Mucosa of gallbladder (tissue), 1 donor: ENCODE measurements at places on chromosomes 6 and 20. TPM values are rescaled to one million over a fixed set of nuclear protein-coding genes. Genes with fewer than 3 reads are reported as not detected.
A peak's percentile ranks its signal among the peaks of the same experiment; 100 is the strongest.

DNA sequence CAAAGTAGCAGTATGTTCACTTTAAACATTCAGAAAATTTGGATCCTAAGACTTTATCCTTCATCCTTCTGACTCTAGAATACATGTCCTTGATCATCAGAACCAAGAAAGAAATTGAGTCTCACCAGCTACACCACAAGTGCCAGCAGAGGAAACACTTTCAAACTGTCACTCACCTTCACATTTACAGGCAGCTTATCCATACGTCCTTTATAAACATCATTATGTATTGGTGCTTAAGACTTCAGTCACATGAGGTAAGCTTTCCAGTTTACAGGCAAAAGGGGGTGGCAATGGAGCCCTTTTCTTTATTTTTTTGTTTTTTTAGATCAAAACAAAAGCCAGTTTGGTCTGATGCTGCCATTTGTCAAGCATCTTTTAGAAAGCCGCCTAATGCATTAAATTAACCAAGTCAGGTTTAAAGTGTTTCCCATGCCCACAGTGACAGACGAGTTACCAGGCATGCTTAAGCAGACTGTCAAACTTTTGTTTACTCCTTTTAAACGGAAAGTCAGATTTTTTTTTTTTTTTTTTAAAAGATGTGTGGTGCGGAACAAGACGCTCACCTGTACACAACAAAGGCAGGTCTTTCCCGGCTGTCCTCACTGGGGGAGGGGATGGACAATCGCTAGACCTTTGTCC lies 952 bp upstream of the BRPF3 start:
- DNase-seq = no peak

Gene PAK5
- total RNA-seq = 12.5 TPM

- DNase-seq = no peak
These were observed 13.5 kb upstream of the MAFB start for GRCh38 chr20:40702504-40702903.

Gene TUBE1
- 24.7 TPM for total RNA-seq

GRCh38 chr6:145836772-145837171 lies 22.2 kb upstream of the FBXO30 start:
- no peak for DNase-seq

GRCh38 chr6:33981421-33981820 lies 164.5 kb downstream of the GRM4 start:
- no peak for DNase-seq

Gene NKX2-4
- total RNA-seq = not detected

GRCh38 chr6:159099276-159099675 lies 54.5 kb upstream of the TAGAP start:
- DNase-seq = no peak

- no peak for DNase-seq
These were observed 121.2 kb downstream of the GFRAL start for GRCh38 chr6:55448451-55448850.

GRCh38 chr6:149190224-149190831 lies 127.2 kb upstream of the TAB2 start:
- no peak for DNase-seq

Gene EDN3
- 7.7 TPM for total RNA-seq

Gene ACOT13
- total RNA-seq = 29.0 TPM

Gene SLC17A9
- total RNA-seq = 19.8 TPM

GRCh38 chr6:34475238-34475682 lies 9.4 kb downstream of the PACSIN1 start:
- no peak for DNase-seq

DNA sequence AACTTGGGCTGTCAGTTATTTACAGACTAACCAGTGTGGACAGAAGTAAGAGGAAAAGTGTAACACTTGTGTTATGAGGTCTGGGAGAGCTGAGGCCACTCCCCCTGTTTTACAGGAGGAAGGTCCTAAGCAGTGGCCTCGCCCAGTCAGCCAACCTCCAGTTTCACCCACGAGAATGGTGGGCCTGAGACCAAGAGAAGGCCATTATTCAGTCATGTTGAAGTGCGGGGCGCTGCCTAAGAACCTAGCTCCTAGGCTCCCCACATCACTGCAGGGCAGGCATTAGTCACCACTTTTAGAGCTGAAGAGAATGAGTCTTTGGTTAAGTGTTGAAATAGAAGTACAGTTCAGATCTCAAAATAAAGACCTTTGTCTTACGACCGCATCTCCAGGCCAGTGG lies 27.9 kb downstream of the CDYL start:
- no peak for DNase-seq

Gene CDH26
- total RNA-seq = 3.3 TPM

DNA sequence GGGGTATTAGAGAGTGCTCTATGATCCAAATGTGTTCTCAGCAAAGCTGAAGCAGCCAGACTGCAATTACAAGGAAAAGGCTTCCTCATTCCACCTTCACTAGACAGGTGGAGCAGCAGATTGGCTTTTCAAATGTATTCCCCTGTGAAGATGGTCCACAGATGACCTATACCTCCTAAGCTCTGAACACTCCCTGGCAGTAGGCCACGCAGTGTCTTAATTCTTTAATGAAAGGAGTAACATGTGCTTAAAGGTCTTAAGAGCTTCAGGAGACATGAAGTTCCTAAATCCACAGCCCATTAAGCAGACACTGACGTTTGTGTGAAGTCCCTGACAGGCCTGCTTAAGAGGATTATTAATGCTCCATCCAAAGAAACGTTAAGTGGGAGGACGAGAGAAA lies 138.9 kb upstream of the NUP153 start:
- DNase-seq = no peak

Gene ABHD16B
- not detected for total RNA-seq

- DNase-seq = no peak
These were observed 221.8 kb downstream of the FRK start for GRCh38 chr6:115838763-115839401.

GRCh38 chr6:33189625-33190448 lies 2.4 kb downstream of the COL11A2 start:
- no peak for DNase-seq

DNA sequence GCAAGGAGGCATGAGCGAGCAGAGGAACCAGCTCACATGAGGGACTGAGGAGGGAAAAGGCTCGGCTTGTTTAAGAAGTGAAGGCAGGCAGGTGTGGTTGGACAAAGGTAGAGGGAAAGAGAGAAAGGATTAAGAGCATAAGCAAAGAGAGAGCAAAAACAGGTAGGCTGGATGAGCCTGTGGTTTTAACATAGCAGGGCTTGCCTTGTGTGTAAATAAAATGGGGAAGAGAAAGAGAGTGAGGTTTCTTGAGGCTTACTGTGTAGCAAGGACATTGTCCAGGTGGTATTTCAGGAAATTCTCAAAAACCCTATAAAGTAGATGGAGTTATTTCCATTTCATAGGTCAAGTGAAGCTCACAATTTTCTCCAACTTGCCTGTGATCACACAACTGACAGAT lies 93.9 kb upstream of the HDAC2 start:
- no peak for DNase-seq

DNA sequence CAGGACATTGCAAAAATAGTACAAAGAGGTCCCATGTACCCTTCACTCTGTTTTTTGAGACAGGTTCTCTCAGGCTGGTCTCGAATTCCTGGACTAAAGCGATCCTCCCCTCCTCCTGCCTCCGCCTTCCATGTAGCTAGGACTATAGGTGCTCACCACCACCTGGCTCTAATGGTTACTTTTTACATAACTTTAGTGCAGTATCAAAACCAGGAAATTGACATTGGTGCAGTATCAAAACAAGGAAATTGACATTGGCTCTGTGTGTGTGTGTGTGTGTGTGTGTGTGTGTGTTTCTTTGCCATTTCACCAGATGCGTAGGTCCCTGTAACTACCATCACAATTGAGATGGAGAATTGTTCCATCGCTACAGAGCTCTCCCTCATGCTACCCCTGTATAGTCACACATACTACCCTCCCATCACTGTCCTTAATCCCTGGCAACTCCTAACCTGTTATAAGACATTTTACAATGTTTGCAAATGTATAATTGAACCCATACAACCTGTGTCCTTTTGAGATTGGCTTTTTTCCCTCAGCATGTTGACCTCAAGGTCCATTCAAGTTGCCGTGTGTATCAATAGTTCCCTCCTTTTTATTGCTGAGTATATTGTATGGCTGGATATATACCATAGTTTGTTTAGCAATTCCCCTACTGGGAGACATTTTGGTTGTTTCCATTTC lies 28.3 kb upstream of the RIPOR2 start:
- no peak for DNase-seq

- no peak for DNase-seq
These were observed 17.4 kb upstream of the MUC21 start for GRCh38 chr6:30966154-30966553.

DNA sequence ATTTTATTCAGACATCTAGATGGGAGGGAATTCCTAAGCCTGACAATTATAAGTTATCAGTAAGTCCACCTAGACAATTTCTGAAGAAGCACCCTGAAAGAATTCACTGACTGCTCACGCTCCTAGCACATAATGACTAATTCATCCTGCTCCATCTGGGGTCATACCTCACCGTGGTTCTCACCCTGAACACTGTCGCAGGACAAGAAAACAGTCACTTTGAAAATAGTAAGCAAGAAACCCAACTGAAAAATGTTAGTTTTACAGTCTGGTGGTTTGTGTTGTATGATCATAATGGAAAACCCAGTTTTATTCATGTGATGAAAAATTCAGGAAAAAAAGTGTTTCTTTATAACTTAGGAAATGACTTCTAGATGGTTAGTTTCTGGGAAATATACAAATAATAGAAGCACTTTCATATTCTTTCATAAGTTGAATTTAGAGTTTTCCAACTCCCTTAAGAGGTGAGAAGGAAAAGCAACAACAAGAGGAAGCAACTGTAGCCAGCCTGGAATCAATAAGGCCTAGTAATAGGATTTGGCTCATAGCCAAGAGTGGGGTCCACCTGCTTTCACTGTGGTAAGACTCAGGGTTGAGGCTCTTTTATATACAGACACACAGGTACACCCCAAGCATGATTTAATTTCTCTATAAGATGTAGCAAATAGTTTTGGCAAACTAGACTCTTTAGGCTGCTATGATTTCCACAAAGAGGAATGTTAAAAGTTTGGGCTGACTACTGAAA lies 94.1 kb downstream of the HIVEP2 start:
- DNase-seq = no peak

DNA sequence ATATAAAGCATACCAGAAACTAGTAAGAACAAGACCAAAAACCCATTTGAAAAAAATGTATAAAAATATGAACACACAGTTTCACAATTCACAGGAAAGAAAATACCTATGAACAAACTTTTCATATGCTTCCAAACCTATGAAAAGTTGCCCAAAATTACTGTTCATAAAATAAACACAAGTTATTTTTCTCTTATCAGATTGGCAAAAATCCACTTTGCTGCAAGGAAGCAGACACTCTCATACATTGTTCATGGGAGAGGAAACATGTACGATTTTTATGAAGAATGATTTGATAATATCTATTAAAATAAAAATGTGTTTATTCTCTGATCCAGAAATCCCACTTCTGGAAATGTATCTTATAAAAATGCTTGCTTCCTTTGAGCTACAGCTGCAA lies 40.0 kb upstream of the OCSTAMP start:
- no peak for DNase-seq

- DNase-seq = no peak
These were observed 11.8 kb downstream of the HLA-B start for GRCh38 chr6:31345026-31345730.

GRCh38 chr6:142413111-142413510 lies 111.3 kb downstream of the ADGRG6 start:
- no peak for DNase-seq

DNA sequence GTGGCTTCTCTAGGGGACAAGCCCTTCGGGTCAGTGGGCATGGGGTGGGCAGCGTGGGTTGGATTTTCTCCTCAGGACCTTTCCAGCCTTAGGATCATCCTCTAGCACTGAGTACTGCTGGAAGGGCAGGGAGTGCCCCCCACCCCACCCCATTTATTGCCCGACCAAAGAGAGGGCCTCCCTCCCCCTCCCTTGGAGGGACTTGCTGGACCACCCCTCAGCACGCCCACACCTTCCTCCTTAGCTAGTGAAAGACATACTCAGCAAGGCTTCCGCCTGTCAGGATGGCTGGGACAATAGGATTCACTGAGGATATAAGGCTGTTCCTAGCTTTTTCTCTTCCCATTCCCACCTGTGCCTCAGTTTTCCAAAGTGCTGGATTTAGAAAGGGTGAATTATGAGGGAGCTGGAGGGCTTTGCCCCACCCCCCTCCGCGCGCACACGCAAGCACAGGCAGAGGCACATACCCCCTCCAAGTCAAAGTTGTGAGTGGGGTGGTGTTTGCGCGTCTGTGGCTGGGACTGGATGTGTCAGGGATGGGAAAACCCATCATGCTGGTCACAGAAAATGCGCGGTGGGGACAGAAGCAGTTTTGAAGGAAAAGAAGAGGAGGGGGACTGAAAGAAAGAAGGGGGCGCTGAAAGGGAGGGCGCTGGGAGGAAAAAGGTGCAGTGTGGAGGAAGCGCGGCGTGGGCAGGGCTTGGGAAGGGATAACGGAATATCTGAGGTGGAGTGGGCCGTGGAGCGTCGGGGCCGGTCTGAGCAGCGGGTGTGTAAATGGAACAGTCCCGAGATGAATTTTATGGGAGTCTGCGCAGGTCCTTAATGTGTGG lies 693 bp upstream of the SLC29A1 start:
- no peak for DNase-seq

DNA sequence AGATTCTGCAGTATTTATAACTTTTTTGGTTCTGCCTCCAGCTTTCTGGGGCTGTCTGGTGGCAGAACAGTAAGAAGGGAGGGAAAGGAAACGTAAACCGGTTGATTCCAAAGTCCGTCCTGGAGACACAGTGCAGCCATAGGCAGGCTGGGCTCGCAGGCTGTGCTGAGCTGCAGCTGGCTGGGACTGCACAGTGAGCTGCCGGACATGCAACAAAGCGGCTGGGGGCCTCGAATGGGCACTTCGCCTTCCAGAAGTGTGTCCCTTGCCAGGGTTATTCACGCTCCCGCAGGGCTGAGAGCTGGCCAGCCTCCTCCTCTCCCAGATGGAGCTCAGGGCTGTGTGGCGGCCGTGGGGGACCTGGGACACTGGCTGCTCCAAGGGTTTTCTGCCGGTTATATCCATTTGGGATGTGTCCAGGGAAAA lies 78.1 kb upstream of the CD93 start:
- peak; percentile 66 for DNase-seq

- DNase-seq = no peak
These were observed 1.4 kb downstream of the AKIRIN2 start for GRCh38 chr6:87700397-87701343.

Gene GNAS
- total RNA-seq = 801 TPM

Gene BTNL2
- not detected for total RNA-seq

Gene C4B
- total RNA-seq = 155 TPM

Gene DNAH8
- total RNA-seq = 0.03 TPM
